ENCODE measurements at places on chromosomes 7 and 10.

DNA sequence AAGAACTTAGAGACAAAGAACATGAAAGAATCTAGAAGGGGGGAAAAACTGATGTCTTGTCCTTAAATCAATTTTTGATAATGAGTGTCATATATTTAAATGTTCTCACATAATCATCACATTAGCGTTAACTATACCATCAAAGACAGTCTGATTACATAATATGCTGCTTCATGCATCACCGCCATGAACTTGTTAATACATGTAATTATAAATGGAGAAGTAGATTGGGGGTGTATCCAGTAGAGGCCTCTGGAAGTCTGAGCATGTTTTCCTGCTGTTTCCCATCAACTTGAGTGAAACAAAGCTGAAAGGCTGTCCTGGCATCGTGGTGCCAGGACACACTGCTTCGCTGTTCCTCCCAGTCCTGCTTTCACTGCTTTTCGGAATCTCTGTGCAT is 48.2 kb downstream of the PRLHR start:
- DNase-seq, result no peak

DNA sequence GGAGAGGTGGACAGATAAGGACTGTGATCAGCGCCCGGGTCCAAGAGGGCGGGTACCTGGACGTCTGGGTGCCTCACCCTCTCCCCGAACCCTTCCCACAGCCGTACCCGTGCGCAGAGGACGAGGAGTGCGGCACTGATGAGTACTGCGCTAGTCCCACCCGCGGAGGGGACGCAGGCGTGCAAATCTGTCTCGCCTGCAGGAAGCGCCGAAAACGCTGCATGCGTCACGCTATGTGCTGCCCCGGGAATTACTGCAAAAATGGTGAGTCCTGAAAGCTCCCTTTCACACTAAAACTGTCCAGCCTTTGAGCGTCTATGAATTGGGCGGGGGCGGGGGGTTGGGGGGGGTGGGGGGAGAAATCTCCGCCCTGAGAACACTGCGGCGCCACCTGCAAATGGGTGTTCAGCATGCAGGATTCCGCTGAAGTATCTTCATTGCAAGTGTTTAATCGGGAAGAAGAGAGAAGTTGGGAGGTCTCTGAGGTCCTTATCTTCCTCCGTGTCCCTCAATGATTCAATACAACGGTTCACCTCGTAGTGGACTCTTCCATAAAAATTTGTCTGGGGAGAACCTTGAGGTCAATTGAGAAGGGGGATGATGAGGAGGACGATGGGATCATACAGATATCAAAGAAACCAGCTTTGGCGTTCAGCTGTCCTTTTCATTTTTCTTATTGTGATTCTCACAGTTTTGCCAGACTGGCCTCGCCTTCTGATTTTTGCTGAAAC is 906 bp downstream of the DKK1 start:
- DNase-seq, result no peak

GRCh38 chr10:1398626-1399410 is 338.5 kb downstream of the ADARB2 start:
- no peak for DNase-seq

GRCh38 chr7:51012569-51013217 is 230.0 kb upstream of the GRB10 start:
- DNase-seq, result no peak

DNA sequence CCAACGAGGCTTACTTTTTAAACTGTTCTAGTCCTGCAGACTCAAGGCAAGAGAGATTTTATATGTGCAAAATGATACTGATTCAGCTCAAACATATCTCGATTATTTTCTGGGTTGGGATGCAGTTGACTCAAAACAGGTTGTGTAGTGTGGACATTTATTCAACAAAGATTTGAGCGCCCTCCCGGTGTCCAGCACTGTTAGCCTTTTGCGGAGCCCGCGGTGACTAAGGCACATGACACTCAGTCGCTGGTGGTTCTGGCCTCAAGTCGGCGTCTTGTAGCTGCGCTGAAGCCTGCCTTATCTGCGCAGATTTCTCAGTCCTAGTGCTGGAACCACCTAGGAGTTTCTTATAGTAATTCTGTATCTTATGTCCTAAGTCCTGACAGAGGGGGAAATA is 938 bp upstream of the CADPS2 start:
- DNase-seq, result peak; percentile 6

DNA sequence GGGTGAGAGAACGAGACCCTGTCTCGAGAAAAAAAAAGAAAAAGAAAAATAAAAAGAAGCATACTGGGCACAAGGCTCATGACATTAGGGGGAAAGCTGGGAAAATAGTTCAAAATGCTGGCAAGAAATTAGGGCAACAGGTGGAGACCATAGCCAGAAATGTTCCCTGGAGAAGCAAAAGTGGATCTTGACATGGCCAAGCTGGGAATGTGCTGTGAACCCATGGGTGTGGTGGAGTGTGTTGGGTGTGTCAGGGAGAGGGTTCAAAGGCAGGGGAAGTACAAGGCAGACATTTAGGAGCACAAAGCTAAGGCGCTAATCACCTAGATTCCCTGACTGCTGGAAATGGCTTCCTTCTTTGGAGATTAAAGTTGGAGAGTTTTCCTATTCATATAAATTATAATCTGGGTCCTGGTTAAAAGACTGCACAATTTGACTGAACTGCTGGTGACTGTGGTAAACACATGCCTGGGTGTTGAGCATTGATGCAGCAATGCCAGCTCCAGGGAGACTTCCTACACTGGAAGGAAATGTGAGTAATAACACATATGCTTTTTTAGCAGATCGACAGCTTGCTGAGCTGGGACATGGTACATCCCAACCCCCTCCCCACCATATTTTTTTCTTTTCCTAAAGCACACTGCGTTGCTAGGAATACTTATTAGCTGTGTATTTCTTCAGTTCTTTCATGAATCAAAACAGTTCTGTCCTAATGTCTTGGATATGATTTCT is 70.1 kb upstream of the ARHGAP21 start:
- no peak for DNase-seq

DNA sequence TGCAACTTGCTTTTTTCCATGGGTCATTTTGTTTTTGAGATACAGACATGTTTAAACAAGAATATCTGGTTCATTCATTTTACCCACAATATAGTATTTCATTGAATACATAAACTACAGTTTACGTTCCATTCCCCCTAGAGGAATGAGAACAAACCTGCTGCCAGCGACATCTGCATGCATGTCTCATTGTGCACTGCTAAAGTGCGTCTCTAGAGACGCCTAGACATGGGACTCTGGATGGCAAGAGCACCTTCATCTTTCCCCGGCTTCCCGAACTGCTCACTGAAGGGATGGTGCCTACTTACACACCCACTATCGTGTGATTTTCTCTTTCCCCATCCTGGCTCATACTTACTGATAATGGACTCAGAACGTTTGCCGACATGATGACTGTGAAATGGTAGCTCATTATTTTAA is 1.2 kb upstream of the ZNF777 start:
- no peak for DNase-seq

DNA sequence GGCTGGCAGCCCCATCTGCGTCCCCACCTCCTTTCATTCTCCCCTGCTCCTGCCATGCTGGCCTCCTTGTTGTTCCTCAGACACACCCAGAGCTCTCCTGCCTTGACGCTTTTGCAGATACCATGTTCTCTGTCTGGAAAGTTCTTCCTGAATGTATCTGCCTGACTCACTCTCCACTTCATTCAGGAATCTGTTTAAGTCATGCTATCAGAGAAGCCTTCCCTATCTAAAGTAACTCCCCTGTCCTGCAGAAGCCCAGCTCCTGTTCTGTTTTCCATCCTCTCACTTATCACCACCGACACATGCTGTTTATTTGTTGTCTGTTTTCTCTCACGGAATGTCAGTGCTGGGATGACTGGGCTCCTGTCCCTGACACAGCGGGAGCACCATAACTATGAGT is 82.0 kb downstream of the AFAP1L2 start:
- DNase-seq, result no peak

- DNase-seq, result no peak
Observed at GRCh38 chr7:12898620-12899019, 211.2 kb downstream of the ARL4A start.

DNA sequence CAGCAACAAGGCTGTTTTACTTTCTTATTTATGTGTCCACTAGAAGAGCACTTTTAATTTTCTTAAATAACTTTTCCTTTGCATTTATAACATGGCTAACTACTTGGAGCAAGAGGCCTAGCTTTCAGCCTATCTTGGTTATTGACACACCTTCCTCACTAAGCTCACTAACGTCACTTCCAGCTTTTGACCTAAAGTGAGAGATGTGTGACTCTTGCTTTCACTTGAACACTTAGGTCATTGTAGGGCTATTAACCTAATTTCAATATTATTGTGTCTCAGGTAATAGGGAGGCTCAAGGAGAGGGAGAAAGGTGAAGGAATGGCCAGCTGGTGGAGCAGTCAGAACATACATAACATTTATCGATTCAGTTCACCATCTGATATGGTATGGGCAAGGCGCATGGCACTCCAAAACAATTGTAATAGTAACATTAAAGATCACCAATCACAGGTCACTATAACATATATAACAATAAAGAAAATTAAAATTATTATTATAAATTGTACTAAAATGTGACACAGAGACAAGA is 95.0 kb upstream of the FAM20C start:
- DNase-seq, result no peak

DNA sequence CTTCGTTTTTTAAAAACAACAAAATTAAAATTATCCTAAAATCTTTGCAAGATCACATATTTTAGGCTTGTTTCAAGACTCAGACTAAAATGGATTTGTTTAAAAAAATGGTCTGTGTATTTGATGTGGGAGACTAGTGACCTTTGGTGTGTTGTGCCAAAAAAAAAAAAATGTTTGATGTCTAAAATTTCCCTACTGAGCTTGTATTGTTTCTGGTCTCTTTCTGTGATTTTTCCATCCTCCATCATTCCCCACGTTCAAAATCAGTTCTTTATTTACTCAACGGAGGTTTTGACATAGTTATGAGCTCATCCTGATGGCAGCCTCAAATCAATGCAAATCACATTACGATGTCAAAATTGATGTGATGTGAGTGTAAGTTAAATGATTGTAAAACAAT is 326.2 kb downstream of the RNLS start:
- DNase-seq, result no peak

GRCh38 chr7:79182283-79182682 is 271.2 kb downstream of the MAGI2 start:
- DNase-seq, result peak; percentile 64

DNA sequence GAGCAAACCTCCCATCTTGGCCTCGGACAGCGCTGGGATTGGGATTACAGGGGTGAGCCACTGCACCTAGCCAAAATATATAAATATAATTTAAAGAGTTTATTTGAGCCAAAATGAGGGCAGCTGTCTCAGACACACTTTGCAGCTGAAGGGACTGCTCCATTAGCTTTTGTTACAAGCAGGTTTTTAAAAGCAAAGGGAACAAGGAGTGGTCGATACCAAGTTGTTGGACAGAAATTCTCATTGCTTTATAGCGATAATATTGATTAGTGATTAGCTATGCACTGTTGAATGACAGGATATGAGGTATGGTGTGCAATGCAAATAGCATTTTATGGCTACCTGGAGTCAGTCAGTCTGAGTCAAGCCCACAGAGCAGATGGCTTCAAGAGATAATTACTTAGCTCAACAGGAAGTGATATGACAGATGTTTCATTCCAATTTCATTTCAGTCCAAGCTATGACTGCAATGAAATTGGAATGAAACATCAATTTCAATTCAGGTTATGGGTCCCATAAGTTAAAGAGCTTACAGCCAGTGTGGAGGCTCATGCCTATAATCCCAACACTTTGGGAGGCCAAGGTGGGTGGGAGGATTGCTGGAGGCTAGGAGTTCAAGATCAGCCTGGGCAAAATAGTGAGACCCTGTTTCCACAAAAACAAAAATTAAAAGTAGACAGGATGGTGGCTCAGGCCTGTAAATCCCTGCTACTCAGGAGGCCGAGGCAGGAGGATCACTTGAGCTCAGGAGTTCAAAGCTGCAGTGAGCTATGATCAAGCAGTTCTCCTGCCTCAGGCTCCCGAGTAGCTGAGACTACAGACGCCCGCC is 23.1 kb downstream of the TYW1 start:
- no peak for DNase-seq

DNA sequence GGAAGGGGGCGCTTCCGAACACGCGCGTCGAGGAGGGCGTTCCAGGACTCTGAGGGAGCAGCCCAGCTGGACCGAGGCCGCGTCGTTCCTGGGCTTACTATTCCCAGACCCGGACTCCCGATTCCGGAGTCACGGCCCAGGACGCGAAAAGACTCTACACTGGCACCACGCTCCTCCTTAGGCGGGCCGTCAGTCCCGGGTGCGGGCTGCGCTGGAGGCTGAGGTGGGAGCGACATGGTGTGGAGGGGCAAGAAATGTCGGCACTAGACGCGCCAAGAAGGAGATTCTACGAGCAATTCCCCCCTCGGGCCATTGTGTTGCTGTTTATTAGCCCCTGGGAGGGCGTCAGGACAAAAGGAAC is 584 bp upstream of the RUNDC3B start:
- no peak for DNase-seq

- peak; percentile 42 for DNase-seq
Observed at GRCh38 chr10:62506371-62506770, 132.2 kb downstream of the ZNF365 start.

- peak; percentile 93 for DNase-seq
Observed at GRCh38 chr7:154927624-154928125, 75.2 kb downstream of the PAXIP1 start.

DNA sequence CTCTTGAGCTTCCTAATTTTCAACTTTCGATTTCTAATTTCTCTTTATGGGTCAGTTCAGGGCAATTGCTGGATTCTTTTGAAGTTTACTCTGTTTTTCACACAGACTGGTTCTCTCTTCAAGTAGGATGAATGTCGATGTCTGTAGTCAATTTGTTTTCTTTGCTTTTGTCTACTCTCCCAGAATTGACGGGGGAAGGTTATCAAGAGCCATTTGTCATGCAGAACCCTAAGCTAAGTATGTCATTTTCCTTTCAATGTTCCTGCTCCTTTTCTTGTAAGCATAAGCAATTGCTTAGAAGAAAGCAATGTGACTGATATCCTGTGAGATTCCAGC is 53.7 kb downstream of the SLC39A12 start:
- no peak for DNase-seq

- no peak for DNase-seq
Observed at GRCh38 chr7:92674379-92674778, 84.2 kb upstream of the FAM133B start.
